Stimulated activated CD4-positive, alpha-beta T cell treated with anti-CD3 and anti-CD28 coated beads, Interleukin-1b, Interleukin-23, amount 100 ng/mL, for 48 hours (primary cell): ENCODE measurements at places on chromosomes 4 and X.

- no peak for DNase-seq
Measured at GRCh38 chr4:147735413-147736301, 3.8 kb downstream of the ARHGAP10 start.

DNA sequence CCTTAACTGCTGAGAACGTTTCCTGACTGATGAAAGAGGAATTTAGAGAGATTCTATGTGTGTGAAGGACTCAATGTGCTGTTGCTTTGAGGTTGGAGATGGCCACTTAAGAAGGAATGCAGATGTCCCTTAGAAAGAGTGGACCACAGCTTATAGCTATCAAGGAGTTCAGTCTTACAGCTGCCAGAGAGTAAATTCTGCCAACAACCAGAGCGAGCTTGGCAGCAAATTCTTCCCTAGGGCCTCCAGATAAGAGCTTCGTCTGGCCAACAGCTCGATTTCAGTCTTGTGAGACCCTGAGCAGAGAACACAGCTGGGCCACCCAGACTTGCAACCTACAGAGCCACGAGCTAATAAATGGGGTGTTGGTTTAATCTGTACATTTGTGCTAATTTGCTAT, 21.8 kb downstream of the MID1 start:
- no peak for DNase-seq

GRCh38 chr4:164700471-164700870, 53.5 kb upstream of the SMIM31 start:
- DNase-seq: no peak

DNA sequence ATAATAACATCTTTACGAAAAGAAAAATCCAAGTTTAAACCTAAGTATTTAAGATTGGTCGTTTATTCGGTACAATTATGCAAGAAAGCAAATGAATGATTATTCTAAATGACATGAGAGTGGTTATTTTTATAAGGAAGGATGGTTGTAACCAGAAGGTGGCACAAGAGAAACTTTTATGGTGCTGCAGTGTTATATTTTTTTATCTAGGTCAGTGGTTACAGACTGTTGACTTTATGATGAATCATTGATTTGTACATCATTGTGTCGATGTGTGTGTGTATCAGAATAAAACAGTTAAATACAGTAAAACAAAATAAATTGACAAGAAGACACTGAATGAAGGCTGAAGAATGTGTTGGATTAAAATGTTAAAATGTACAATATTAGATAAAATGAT, 9.8 kb downstream of the DCAF8L2 start:
- DNase-seq: no peak

DNA sequence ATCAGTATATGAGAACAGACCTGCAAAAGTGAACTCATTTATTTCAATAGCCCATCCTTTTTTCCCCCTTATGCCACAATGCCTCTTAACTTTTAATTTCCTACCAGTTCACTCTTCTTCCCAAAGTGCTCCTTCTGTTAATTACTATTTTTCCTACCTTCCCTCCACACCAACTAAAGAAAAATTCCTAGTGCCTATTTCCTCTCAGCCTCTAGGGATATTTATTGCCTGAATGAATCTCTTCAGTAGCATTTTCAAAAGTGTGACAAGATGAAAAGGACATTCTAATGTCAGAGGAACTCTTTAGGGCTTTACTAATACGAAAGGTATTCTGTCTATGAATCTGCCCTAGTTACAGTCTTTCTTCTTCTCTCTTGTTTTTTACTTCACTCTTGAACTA, 181.1 kb upstream of the SPRY1 start:
- DNase-seq: no peak

- no peak for DNase-seq
Measured at GRCh38 chr4:128810331-128810870, 901 bp downstream of the JADE1 start.

DNA sequence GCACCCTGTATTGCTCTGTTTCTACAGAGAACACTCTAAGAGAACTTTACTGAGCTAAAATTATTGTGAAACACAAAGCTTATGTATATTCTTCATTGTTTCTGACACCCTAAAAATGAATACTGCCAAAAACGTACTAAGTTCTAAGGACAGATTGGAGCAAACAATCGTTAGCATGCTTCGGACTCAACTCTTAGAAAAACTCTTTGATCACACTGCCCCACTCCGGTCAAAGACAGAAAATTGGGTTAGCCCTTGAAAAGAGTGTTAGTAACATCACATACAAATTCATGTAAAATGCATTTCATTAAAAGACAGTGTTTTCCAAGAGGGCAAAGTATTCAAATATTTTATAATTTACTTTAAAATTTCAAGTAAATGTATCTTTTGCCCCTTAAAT, 177.4 kb downstream of the DCHS2 start:
- DNase-seq: no peak

- DNase-seq: no peak
Measured at GRCh38 chrX:101925733-101926132, 6.1 kb downstream of the ZMAT1 start.

GRCh38 chr4:118338981-118339765, 13.6 kb downstream of the PRSS12 start:
- DNase-seq: no peak

GRCh38 chrX:73916931-73917667, 354.1 kb downstream of the CHIC1 start:
- no peak for DNase-seq

DNA sequence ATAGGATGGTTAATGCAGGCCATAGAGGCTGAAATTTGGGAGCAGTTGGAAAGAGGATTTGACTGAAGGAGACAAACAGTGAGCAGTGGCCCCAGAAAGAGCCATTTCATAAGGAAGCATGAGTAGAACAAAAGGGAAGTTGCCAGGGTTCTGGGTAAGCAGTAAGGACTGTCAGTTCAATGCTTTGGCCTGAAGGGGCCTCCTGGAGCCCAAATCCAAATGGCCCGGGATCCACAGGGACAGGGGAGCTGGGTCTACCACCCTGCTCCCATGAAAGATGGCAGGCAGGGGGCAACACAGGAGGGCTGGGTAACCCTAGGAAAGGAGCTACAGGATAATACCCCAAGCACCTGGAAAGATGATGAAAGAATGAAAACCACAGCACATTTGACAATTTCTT, 4.1 kb upstream of the INTS6L start:
- DNase-seq: no peak

DNA sequence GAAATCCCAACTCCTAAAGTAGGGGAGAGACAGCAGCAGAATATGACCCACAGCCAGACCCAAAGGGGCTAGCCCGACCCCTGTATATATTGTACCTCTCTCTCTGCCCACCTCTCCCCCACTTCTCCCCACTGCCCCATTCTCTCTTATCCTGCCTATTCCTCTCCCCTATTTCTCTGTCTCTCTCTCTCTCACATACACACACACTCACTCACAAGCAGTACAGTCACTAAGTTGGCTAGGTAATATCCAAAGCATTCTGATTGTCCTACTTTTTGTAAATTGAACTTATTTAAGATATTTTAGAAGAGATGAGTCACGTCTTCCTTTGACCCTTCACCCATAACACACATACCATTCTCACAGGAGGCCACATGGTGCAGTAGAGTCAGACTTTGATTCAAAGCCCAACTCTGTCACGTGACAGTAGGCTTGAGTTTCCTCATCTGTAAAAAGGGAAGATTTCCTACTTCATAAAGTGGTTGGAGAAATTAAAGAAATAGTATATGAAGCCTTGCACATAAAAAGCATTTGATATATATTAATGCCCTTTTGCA, 29.5 kb downstream of the SRPX2 start:
- no peak for DNase-seq
